NCI-H2081 treated with DMSO at 0.1 percent for 48 hours (cell line): ENCODE measurements at places on chromosomes 4 and X.

- no peak for DNase-seq
These were observed 718.6 kb downstream of the CCSER1 start for GRCh38 chr4:90845777-90846176.

DNA sequence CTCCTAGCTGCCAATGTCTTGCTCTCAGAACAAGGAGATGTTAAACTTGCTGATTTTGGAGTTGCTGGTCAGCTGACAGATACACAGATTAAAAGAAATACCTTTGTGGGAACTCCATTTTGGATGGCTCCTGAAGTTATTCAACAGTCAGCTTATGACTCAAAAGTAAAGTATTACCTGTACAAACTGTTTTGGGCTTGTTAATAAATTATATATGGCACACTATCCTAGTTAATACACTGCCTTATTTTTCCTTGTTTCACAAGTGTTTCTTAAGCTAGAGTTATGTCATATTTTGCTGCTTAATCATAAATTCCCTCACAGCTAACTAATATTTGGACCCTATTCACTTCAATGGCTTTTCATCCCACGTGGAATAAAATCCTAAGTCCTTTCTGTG, 45.3 kb downstream of the STK26 start:
- DNase-seq, result no peak

DNA sequence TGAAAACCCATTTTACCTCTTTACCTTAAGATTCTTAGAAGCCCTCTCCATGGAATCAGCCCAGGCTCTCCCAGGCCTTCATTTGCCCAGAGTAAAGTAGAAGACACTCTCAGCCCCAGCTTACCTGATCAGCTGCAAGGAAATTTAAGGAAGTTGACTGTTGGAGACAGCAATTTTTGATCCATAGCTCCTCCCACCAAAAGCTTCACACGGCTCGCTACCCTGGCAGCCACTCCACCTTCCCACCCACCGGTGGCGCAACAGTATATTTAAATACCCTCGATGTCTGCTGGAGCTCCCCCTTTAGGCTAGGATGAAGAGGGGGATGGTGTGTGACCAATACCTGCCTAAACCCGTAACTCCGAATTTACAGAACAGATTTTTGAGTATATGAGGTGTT, 75.4 kb downstream of the MBNL3 start:
- DNase-seq, result no peak

GRCh38 chrX:13081395-13082205, 37.2 kb upstream of the FAM9C start:
- DNase-seq, result no peak

- DNase-seq, result no peak
These were observed 118.9 kb downstream of the MXRA5 start for GRCh38 chrX:3227526-3227925.
